ENCODE measurements at places on chromosomes 2 and 18.

DNA sequence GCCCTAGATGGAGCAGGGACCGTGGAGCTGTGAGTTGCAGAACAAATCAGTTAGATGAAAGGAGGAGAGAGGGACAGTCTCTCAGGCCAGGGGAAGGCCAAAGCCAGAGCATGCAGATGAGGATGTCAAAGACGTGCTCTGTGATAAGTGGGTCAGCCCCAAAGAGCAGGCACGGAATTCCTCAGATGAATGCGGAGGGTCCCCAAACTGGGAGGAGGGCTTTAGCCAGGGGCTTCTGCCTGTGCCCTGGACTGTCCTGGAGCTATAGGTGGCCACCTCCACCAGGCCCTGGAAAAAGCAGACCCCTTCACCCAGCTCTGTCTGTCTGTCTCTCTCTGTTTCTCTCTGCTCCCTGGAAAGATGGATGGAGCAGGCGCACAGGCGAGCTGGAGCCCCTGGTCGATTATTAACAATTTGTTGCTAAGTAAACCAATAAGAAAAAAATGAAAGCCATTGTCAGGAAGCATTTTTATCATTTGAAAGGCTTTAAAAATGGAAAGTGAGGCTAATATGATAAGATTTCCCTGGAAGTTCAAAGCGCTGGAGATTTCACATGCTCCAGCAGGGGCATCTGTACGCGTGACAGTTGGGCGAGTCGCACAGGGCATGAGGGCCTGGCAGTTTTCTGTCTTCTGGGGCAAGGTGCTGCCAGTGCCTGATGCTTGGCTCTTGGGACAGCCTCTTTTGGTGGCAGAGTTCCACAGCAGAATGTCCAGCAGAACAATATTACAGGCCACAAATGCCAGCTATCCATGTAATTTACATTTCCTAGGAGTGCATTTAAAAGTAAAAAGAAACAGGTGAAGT lies 241.0 kb downstream of the GLI2 start:
- DNase-seq = no peak

DNA sequence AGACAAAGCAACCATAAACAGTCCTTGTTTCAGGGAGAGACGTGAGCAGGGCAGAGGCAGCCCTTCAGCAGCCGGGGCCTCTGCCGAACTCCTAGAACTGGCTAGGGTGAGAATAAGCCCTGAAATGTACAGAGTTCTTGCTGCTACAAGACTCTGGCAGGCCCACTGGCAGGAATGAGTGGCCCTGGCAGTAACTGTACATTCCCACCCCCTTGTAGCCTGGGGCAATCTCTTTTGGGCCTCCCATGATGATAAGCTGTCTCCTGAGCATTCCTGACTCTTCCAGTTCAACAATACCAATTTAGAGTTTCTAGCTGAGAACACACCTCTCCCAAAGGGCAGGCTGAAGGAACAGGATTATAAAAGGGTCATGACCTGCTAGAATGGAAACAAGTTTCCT lies 54.3 kb downstream of the HAUS1 start:
- DNase-seq = peak; percentile 34

DNA sequence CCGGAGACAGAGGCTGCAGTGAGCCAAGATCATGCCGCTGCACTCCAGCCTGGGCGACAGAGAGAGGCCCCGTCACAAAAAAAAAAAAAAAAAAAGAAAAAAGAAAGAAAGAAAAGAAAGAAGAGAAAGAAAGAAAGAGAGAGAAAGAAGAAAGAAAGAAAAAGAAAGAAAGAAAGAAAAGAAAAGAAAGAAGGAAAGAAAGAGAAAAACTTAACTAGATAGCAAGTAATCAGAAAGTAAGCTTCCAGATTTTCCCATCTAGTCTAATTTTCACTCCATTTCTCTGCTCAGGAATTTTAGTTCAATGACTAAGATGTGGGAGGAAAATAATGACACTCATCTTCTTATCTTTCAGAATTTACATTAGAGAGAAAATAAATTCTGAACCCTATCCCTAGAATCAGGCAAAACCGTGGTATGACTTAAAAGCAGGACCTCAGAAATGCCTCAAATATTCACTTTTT lies 2.4 kb downstream of the GFPT1 start:
- no peak for DNase-seq

- DNase-seq = no peak
Observed at GRCh38 chr2:173815772-173816171, 149.4 kb downstream of the SP3 start.

DNA sequence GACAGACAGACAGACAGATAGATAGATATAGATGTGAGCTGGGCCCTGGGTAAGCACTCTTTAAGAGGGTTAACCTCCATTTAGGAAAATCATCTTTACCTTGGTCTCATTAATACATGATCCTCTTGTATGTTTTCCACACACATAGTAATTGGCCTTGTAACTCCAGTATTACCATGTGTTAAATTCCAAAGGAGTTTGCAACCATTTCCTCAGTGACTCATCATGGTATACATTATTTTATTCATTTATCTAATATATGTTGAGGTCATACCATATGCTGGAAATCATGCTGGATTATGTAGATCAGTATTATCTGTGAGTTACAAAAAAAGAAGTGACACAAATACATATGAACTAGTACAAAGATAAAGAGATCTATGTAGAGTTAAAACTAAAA lies 504.3 kb downstream of the DCC start:
- peak; percentile 40 for DNase-seq

All from fibroblast of skin of scalp (primary cell).